ENCODE measurements at places on chromosomes 5 and 9.
A peak's percentile ranks its signal among the peaks of the same experiment; 100 is the strongest.

- peak; percentile 35 for DNase-seq
Measured at GRCh38 chr5:115579216-115579615, 23.1 kb downstream of the TICAM2 start.

GRCh38 chr5:150317048-150318003 lies 14.6 kb upstream of the ARSI start:
- DNase-seq: no peak

DNA sequence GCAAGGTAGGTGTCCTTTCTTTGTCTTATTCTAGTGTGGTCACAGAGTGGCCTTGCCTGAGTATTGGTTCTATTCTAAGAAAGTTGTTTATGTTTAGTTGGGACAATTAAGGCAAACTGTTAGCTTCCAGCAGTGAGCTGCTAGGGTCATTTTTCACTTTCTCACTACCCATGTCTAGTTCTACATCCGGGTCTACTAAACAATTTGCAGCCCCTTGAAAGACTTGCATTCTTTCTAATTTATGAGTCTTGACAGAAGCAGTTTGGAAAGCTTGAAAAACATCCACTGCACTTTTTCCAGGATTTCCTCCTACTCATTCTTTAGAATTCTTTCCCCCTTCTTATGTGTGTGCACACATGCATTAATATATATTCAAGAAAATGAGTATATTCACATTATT lies 892.2 kb upstream of the ACO1 start:
- DNase-seq: no peak

DNA sequence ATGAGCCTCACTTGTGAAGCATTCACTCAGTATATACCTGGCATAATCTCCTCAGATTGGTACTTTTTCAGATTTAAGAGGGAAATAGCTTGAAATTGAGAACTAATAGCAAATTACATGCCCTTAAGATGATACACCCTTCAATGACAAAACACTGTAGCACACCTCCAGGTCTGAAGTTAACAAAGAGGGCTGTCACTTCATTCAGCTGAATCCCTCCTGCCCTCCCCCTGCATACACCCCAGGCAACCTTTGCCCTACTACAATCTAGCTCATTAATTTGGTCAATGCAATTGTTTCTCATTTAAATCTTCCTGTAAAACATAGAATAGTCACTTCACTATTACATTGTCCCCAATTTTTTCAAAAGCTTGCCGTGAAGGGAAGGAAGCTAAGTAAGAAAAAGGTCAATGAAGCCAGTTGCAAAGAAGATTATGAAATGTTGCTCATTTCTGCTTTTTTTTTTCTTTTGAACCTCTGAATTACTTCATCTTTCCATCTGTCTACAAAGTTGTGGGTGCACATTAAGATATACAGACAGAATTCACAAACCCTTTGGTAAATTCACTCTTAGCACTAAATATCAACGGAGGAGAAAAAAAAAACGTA lies 294.8 kb upstream of the PTGER4 start:
- no peak for DNase-seq

GRCh38 chr9:20286969-20287368 lies 335.3 kb downstream of the MLLT3 start:
- DNase-seq: no peak

DNA sequence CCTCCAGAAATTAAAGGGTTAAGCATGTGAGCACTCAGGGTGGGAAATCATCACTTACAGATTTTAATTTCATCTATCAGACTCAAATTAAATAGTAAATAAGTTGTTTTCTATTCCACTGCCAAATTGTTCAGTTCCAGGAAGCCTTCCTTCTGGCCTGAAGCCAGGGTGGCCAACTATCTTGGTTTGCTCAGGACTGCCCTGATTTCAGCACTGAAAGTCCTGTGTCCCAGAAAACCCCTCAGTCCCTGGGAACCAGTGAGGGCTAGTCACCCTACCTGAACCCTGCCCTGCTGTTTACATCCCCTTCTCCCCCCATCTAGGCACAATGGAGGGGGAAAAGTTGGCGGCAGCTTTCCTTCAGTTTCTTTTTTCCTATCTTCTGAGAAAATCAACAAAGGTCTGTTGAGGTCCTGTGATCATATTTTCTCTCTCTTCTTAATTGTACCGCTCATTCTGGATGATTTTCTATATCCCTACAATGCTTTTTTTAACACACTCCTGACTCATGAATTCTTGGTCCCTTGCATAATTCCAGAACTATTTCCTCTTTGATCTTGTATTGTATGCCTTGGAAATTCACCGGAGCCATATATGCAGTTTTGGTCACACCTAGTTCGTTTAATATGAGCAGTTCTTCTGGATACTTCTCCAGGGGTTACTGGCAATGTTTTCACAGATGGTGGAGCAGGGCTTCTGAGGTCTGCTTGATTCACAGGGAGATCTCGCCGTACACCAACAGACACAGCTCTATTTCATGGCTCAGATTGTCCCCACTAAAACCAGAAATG lies 103.8 kb downstream of the MAP1B start:
- DNase-seq: no peak

- DNase-seq: no peak
Measured at GRCh38 chr9:91891915-91892314, 58.1 kb downstream of the ROR2 start.

DNA sequence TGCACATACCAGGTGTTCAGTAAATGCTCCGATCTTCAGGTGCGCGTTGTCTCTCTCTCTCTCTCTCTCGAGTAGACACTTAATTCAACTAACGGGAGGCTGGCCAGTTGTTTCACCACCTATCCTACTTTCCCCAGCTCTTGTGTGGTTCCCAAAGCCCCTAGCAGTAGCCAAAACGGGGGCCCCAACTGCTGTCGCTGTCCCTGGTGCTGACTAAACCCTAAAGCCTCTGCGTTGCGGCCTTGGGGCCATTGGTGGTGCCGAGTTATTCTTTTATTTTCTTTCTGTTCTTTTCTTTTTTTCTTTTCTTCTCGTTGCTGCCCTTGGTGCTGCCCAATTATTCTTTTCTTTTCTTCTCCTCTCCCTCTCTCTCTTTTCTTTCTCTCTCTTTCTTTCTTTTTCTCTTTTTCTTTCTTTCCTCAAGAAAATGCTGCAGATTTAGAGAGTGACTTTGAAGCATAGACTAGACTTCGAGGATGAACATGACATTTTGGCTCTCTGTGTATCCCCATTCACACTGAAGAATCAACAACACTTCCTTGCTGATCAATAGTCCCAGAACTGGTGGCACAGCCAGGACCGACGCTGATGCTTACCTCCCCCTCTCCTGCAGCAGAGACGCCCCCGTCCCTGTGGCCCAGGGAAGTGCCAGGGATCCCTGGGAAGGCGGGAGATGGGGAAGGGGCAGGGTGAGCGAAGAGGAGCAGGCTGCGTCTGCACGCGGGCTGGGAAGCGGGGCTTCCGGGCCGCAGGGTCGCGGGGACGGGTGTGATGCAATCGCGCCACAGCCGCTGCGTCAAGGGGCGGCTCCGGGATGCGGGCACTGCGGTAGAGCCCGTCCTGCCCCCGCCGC lies at the start of gene FBLL1:
FBLL1 (plus strand) TSS at position 785 of the 853 bp plus-strand sequence. CDS start 200 bp downstream, outside the sequence.
- peak; percentile 46 for DNase-seq

DNA sequence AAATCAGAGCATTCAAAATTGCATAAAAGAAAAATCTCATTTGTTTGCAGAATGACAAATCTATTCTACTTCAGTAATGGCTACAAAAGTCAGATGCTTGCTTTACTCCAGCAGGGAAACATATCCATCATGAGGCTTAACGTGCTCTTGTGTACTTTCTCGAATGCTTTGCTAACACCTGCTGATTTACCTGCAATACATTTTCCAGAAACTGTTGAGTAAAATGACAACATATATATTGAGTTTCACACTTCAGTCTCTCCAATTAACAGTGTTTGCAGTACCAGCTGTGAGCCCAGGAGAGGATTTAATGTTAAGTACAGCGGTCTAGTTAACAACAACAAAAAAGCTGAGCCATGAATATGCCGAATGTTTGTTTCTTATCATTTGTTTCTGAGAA lies 391.5 kb upstream of the SMC2 start:
- no peak for DNase-seq
